ENCODE measurements at places on chromosomes 4 and X.

DNA sequence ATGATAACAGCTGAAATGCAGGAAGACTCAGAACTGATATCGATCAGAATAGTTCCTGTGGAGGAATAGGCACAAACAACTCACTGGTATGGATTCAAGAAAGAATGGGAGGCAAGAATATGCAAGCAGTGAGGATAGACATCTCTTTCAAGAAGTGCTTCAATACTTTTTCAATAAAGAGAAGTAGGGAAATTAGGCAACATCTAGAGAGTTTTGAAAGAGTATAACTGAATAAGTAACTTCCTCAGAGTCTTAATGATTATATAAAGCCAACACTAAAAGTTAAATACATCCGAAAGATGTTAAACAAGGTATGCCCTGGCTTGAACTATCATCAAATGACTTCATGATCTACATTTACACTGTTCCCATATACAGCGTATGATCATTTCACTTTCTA is 1443.0 kb downstream of the PCDH7 start:
- no peak for DNase-seq

DNA sequence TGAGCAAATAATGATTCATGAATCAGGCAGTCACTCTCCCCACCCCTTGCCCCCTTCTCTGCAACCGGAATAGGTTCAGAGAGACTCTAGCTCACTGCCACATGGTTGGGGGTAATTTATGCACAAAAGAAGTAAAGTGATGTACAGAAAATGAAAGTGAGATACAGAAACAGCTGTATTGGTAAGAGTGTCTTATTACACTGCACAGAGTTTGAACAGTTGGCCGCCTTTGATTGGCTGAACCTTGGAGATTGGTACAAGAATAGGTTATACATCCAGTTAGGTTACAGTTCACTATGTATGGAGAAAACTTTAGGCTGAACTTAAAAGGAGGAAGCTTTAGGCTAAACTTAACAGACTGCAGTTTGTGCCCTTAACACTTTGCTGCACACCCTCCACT is 34.6 kb upstream of the DIAPH2 start:
- no peak for DNase-seq

DNA sequence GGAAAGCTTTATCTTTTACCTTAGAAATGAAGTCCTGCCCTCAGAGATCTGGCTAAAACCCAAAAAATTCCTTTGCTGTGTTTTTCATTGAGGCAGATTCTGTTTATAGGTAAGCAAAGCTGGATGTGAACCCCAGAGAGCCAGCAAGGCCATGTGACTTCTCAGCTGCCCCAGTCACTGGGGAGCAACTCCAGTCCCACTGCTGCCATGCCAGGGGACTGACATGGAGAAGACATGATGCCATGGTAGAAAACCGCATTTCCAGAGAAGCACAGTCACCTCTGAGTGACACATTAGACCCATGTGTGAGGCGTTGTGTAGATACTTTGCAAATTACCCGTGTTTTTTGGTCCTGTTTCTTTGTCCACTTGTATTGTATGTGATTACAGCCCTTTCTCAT is 45.4 kb downstream of the PTTG2 start:
- DNase-seq, result no peak

GRCh38 chr4:5165420-5166369 is 114.4 kb downstream of the STK32B start:
- no peak for DNase-seq

DNA sequence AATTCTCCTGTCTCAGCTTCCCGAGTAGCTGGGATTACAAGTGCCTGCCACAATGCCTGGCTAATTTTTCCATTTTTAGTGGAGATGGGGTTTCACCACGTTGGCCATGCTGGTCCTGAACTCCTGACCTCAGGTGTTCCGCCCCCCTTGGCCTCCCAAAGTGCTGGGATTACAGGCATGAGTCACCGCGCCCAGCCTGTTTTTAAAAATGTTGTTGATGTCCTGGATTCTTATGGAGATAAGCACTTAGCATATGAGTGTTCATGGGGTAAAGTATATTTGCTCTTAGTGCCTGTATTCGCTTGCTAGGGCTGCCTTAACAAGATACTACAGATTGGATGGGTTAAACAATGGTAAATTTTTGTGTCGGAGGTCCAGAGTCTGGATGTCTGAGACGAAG is 91.7 kb downstream of the CEP44 start:
- DNase-seq, result no peak

DNA sequence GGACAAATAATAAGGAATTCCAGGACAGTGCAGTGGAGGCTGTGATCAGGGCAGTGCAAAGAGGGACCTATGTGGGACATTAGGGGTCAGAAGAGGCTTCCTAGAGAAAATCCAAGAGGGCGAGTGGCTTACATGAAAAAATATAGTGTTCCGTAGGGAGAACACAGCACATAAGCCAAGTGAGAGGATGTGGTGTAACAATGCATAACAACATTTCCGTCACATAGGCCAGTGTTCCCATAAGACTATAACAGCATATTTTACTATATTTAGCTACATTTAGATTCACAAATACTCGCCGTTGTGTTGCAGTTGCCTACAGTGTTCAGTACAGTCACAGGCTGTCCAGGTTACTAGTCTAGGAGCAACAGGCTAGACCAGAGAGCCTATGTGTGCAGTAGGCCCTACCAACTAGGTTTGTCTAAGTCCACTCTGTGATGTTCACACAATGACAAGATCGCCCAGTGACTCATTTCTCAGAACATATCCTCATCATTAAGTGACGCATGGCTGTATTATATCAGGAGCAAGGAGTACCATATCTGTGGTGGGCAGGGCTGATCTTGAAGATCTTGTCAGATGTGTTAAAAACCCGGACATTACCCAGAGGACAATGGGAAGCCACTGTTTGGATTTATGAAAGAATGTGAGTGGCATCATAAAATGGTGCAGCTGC is 74.0 kb upstream of the TBL1X start:
- no peak for DNase-seq

GRCh38 chr4:54661686-54662085 is 3.9 kb downstream of the KIT start:
- no peak for DNase-seq

GRCh38 chr4:8836664-8837171 is 34.9 kb downstream of the HMX1 start:
- no peak for DNase-seq

GRCh38 chr4:128358231-128358912 is 70.8 kb upstream of the PGRMC2 start:
- no peak for DNase-seq

DNA sequence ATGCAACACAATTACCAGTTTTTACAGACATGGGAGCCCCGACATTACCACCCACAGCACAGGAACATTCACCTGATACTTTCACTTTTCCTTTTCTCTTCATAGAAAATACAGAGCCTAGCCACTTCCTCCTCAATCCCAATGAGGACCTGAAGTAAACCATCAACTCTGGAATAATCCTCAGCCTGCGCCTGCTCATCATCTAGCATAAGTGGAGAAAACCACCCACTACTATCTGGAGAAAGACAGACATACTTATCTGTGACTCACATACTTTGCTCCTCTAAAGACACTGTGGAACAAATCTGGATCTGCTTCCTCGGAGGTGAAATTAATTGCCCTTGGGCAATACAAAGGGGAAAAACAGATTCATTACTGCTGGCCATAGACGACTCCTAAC is 47.8 kb downstream of the ZCCHC13 start:
- no peak for DNase-seq

- DNase-seq, result no peak
Measured at GRCh38 chr4:5888222-5889001, 4.5 kb downstream of the CRMP1 start.

GRCh38 chr4:1604706-1605205 is 79.4 kb downstream of the FAM53A start:
- DNase-seq, result peak; percentile 33
